ENCODE measurements at places on chromosomes 7 and 10.

DNA sequence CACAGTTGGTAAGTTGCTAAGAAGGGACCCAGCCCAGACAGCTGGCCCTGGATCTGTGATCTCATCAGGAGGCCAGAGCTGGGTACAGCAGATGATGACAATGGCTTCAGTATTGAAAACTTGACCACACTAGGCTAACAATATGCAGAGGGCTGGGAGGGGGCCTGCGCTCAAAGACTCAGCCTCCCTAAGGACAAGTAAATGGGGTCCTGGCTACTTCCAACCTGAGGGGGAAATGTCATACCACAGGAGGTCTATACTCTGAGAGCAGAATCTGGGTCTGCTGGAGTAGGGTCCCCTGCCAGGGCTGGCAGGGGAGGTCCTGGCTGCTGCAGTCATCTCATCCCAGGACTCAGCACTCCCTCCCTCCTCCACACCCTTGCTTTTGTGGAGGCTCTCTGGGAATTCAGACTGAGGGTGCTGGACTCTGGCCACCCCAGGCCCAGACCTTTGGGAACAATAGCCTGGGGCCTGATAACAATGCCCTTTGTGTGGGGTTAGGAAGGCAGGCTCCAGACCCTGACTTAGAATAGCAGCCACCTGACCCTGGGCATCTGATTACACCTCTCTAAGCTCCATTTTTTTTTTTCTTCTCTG, 1.4 kb downstream of the FXYD4 start:
- DNase-seq: no peak

GRCh38 chr7:129266181-129266580, 41.4 kb downstream of the AHCYL2 start:
- DNase-seq: no peak

DNA sequence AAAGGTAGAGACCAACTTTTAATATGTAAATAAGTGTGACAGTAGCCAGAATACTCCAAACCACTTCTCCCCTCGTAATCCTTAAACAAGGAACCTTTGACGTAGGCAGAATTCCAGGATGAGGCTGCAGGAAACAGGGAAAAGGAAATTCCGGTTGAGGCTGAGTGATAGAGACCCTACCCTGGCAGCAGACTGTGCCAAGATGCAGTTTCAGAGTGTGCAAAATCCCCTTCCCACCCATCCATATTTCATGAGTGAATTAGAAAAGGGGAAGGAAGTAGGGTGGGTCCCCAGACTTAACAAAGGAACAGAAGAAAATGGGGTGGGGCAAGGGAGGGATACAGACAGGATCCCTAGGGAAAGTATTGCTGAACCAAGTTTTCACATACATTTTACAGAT, 143.0 kb downstream of the RAPGEF5 start:
- DNase-seq: no peak

- no peak for DNase-seq
Measured at GRCh38 chr10:37390926-37391325, 265.5 kb downstream of the ANKRD30A start.

DNA sequence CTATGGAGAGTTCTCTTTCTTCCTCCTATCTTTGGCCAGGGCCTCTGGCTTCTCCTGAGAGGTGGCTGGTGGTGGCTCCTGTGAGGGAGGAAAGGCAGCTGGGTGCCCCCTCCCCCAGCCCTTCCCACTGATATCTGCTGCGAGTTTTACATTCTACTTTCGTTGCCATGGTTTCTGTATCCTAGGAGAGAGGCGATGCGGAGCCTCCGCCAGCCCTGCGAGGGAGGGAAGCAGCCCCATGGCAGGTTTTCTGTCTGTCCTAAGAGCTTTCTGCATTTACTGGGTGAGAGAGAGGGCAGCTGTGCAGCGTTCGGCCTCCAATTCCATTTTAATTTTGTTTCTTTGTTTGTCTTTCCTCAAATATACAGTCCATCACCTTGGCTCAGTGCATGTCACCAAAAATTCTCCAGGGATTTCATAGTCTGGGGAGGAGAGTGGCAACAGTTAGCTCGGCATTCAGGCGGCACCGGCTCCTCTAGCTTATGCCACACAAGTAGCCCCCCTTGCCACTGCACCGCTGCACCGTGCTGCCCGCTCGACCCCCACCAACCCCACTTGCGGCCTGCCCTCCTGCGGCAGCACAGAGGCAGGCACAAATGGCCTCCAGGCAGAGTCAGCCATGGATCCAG, 20.4 kb downstream of the DNAJB12 start:
- no peak for DNase-seq

DNA sequence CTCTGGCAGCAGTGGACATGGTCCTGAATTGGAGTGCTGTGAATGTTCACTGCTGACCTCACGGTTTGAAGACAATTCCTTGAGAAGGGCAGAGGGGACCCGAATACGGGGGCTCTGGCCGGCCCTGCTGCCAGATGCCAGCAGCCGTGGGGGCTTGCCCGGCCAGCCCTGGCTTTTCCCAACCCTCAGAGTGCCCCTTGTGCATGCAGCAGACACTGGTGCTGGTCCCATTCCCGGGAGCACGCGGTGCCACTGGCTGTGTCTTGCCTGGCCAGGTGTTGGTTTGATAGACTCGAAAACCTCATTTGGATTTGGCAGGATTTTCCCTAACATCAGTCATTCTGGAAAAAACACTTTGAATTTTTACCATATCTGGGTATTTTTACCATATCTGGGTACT, 49.1 kb downstream of the LHPP start:
- no peak for DNase-seq

GRCh38 chr7:14900051-14900450, 2.5 kb downstream of the DGKB start:
- DNase-seq: no peak

- DNase-seq: no peak
Measured at GRCh38 chr10:117450940-117451339, 75.7 kb upstream of the PDZD8 start.

DNA sequence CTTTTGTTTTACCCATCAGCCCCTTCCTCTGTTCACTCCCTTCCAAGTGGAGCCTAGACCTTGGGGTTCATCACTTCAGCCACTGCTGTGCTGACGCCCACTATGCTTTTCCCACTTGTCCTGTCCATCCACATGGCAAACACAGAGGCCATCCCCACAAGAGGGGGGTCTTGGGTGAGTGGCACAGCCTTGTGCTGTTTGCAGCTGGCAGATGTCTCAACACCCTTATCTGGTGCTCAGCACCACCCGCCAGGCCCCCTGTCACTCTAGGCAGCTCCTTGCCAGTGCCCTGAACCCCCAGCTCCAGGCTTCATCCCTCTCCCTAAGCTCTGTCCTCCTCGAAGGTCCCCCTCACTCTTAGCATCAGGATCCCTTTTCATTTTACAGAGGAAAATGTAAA, 13.1 kb downstream of the BLVRA start:
- DNase-seq: no peak

GRCh38 chr7:43584195-43584586, 1.3 kb downstream of the STK17A start:
- DNase-seq: no peak

DNA sequence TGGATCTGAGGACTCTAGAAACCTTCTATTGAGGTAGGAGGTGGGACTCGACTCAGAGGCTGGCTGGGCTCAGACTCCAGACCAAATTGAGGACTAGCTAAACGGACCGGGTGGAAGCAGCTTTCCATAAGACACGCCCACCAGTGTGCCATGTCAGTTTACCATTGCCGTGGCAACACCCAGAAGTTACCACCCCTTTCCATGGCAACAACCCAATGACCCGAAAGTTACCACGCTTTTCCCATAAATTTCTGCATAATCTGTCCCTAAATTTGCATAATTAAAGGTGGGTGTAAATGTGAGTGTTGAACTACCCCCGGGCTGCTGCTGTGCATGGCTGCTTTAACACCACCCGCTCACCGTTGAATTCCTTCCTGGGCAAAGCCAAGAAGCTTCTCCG, 58.9 kb downstream of the MICALL2 start:
- no peak for DNase-seq

GRCh38 chr7:82085116-82085515, 315.3 kb upstream of the HGF start:
- DNase-seq: no peak

GRCh38 chr7:123633553-123633952, 22.1 kb upstream of the LMOD2 start:
- no peak for DNase-seq

GRCh38 chr10:14478201-14478600, 147.5 kb upstream of the FRMD4A start:
- DNase-seq: no peak

- no peak for DNase-seq
Measured at GRCh38 chr7:479948-480499, 39.6 kb downstream of the PDGFA start.

GRCh38 chr10:115001506-115002381, 63.7 kb downstream of the TRUB1 start:
- no peak for DNase-seq

- no peak for DNase-seq
Measured at GRCh38 chr10:32413513-32413912, 32.4 kb upstream of the CCDC7 start.

- no peak for DNase-seq
Measured at GRCh38 chr7:1743481-1744230, 73.6 kb downstream of the ELFN1 start.

- DNase-seq: no peak
Measured at GRCh38 chr10:88608780-88609179, 22.2 kb downstream of the LIPJ start.

DNA sequence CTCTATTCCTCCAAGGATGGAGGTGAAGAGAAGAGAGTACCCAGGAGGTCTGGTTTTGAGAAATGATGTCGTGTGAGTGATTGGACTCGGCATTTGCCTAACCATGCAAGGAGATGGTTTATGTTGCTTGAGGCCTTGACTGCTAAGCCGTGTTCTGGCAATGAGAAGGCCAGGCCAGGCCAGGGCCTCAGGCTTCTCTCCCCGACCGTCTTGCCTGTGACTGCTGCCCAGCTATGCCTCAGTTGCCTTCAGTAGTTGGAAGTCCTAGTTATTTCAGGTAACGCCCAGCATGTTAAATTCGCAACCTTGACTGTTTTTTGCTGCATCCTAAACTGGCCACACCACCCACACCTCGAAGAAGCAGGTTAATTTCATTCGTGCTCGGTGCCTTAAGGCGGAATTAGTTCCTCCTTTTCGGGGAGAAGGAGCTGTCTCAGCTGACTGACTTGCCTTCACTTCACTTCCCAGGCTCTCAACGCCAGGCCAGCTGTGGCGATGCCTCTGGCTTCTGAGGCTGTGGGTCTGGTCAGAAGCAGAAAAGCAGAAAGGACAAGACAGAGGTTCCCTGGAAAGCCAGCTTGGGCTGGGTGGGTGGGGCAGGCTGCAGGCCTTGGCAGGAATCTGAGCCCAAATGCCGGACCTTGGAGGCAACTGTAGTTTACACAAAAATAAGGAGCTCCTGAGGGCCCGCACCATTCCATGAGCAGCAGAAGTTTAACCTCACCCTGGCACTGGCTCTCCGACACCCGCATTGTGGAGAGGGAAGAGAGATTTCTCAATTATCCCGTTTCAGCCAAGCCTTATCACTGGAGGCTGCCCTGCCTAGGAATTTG, 61.9 kb upstream of the SAMD8 start:
- DNase-seq: no peak

DNA sequence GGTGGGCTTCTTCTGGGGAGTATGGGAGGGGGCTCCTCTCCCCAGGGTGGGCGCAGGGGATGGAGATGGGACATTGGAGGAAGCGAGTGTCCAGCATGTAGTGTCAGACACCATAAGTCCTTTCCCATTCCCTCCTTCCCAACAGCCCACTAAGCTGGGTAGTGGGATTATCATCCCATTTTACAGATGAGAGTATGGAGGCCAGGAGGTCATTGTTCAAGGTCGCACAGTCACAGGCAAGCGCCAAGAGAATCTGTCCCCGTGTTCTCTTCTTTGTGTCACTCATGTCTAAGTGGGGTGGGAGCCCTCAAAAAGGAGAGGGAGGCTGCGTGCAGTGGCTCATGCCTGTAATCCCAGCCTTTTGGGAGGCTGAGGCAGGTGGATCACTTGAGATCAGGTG, 64.8 kb downstream of the CLIP2 start:
- no peak for DNase-seq

- no peak for DNase-seq
Measured at GRCh38 chr10:122856902-122857301, 11.2 kb upstream of the CUZD1 start.

- DNase-seq: no peak
Measured at GRCh38 chr7:116230191-116231005, 20.1 kb downstream of the TES start.

GRCh38 chr7:36349626-36350025, 40.0 kb upstream of the ANLN start:
- DNase-seq: no peak

DNA sequence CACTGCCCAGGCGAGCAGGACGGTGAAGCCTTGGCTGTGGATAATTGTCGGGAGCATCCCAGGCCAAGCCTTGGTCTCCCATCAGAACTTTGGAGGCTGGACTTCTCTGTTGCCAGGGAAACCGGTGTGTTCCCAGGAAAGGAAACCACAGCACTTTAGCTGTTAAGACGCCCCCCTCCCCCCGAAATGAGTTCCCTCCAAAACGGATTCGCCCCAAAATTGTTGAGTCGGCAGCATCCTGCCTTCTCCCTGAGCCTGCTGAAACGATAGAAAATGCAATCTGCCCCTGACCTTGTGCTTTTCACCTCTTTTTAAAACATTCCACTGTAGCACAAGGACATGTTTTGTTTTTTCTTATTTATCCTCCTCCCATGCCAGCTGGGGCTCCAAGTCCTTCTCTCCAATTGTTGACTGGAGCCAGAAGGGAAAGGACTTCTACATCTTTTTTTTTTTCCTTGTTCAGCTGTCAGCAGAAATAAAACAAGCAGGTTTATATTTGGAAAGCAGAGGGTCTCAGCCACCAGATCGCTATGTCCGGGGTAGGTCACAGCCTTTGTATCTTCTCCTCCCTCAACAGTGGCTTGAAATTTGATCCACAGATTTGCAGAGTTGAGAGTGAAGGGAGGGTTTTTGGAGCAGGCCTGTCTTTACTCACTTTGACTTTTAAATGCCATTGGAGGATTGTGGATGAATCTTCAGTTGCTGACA, 116.5 kb downstream of the ZMIZ1 start:
- no peak for DNase-seq

DNA sequence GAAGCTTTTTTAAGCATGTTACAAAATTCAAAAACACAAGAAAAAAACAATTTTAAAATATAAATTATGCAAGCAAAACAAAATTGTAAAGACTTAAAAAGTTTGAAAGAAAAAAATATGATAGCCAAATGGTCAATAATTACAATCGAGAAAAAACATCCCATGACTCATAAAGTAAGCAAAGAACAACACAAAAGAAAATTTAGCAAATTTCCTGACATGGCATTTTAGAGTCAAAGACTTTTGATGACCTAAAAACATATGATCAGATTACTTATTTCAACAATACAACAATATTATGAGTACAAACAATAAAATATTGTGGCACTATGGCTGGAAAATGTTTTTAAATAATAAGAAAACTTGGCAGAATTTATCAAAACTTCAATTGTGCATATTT, 312.1 kb upstream of the MEOX2 start:
- DNase-seq: no peak

DNA sequence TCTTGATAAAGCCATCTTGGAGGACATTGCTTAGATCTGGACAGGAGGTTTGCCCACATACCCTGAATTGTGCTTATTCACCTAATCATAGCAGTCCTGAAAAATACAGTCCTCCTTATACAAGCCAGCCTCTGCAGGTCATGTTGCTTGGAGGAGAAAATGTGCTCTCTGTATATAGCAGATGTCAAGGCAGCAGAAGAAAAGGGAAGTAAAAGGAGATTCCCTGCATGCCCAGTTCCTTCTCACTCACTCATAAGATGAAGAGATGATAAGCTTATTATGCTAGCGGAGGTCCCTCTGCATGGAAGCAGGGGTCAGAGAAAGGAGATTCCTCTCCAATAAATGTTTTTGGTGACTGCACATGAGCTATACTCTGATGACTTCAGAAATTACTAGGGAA, 458.8 kb upstream of the ZMIZ1 start:
- DNase-seq: no peak

- no peak for DNase-seq
Measured at GRCh38 chr10:106000721-106001120, 1163.8 kb downstream of the SORCS1 start.

All from stimulated activated naive B cell treated with anti-CD40 and anti-IgM and Interleukin-4, amounts not matched to agents 10 μg/mL and 1 μg/mL and 100 μg/mL, for 72 hours (primary cell).